ENCODE measurements at places on chromosomes 1 and 21. TPM values are rescaled to one million over a fixed set of nuclear protein-coding genes. Genes with fewer than 3 reads are reported as not detected.

DNA sequence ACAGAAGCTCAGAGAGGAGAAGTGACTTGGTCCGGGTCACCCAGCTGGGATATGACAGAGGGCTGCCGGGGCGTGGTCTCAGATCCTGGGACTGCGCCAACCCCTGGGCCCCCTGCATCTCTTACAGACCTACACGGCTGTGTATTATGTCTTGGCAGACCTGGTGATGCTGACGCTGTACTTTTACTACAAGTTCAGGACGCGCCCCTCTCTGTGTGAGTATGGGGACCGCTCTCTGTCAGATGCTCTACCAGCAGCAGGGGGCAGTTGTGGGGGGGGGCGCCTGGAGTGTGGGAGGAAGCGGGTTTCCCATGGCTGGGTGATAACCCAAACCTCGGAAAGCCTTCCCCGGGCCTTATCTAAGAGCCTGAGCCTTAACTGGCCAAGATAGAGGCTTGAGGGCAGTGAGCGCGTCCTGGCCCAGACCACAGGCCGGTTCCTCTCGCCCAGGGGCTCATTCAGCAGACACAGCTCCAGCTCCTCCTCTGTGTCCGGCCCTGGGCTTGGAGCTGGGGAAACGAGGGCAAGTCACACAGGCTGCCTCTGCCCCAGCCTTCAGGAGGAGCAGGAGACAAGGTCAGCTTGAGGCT lies 13.3 kb downstream of the SLC66A1 start:
- no peak for DNase-seq

DNA sequence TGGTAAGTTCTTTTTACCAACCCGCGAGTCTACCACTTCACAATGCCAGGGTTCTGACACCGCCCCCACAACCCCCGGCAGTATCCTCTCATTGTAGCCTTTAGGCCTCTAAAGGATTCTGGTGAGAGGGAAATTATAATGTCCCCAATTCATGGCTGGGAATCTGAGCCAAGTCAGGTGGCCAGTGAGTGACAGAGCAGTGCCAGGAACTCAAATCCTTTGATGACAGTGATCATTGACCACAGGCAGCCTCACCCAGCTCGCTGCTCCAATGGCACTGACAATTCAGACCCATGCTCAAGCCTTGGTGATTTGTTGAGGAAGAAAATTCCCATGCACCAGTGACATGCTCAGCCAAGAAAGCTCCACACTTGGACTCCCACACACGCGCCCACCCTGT lies 63.4 kb upstream of the CSF1 start:
- no peak for DNase-seq

DNA sequence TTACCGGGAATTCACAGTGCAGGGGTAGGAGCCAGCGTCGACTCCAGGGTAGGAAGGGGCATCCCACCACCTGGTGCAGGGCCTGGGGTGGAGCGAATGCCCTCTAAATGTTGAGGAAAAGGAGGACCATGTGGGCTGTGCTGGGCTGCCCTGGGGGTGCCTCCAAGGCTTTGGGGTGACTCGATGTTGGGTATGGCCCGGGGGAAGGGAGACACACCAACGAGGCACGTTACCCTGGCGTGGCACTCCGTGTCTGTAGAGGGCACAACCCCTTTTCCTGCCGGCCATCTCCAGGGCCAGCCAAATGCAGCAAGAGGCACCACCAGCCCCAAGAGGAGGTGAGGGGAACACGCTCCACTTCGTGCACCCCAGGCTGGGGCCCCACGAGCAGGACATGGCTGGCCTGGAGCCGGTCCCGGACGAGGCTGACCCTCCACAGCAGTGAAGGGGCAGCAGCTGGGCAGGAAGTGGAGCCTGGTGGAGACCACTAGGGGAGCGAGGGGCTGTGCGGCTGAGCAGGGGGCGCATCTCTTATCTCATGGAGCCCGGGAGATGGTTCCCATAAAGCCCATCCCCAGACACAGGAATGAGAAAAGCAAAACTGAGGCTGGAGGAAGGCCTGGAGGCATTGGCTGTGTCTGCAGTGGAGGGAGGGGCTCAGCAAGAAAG lies 11.2 kb downstream of the ACTRT2 start:
- DNase-seq = no peak

Gene ST6GALNAC5
- 42.5 TPM for total RNA-seq

Data from urinary bladder (tissue), 4 donors.